ENCODE measurements at places on chromosomes 11 and 22.

DNA sequence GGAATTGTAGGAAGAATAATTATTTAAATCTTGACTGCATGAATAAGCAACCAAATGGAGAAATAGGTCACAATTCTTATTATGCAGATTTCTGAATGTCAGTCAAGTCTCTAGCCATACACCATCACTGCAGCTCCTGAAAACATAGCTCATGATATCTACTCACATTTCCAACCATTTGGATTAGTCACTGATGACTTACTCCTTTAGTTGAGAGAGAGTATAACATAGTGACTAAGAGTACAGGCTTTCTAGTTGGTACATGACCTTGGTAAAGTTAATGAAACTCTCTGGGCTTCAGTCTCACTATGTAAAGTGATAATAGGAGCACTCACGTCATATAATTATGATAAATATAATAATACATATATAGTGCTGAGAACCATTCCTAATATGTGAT is 265.2 kb downstream of the KCNA4 start:
- no peak for DNase-seq

DNA sequence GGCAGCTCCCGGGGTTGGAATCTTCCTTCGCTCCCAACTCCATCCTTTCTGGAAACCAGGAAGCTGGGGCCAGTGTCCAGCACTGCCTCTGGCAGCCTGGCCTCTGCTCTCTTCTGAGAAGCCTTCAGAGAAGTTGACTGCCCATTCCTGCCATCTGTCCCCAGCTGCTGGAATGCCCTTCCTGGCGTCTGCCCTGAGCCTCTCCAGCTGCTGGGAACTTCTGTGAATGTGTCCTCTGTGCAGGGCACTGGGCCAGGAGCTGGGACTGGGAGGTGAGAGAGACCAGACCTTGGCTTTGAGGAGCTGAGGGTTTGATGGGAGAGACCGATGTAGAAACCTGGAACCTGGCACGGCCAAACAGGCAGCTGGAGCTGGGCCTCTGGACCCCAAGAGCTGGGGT is 5.9 kb upstream of the SOX10 start:
- no peak for DNase-seq

DNA sequence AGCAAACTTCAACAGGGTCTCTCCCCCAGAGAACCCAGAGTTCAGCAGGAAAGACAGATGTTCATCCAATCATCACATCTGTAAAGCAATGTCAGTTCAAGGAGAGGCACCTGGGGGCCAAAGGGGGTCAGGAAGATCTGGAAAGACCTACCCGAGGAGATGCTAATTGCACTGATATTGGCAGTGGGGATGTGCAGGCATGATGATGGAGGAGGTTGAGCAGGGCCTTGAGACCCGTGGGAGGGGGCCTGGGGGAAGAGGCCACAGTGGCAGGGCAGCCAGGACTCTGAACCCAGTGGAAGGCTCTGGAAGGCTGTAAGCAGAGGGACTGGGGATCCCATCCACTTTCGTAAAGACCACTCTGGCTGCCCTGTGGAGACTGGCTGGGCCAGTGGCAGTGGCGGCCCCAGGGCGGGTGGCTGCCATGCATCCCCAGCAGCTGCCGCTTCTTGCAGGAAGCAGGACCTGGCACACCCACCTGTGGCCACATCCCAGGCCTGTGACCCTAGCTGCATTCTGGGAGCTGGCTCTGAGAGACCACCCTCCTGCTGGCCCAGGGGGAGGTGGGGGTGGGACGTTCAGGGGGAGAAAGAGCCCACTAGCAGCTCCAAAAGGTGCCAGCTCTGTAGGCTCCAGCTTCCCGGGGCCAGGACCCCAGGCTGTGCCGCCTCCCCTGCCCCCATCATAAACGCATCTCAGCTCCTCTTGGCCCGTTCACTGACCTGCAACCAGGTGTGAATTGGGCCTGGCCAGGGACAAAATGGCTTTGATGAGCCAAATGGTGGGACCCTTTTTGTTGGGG is 59.9 kb upstream of the FGF3 start:
- no peak for DNase-seq

- no peak for DNase-seq
Observed at GRCh38 chr11:69884751-69885150, 65.5 kb upstream of the FGF3 start.

- no peak for DNase-seq
Observed at GRCh38 chr11:122309262-122309925, 193.4 kb upstream of the BLID start.
